ENCODE measurements at places on chromosomes 4 and X. TPM values are rescaled to one million over a fixed set of nuclear protein-coding genes. Genes with fewer than 3 reads are reported as not detected.

EGFL6 gene
- total RNA-seq, result not detected

PGAM4 gene
- not detected for total RNA-seq

NHS gene
- under 0.01 TPM for total RNA-seq

SLC9B1 gene
- not detected for total RNA-seq

MEPE gene
- total RNA-seq, result not detected

TEX13B gene
- not detected for total RNA-seq

TECRL gene
- not detected for total RNA-seq

PNMA3 gene
- total RNA-seq, result not detected

USP17L28 gene
- not detected for total RNA-seq

VEGFD gene
- 0.07 TPM for total RNA-seq

SCRG1 gene
- total RNA-seq, result not detected

ZNF711 gene
- total RNA-seq, result 0.13 TPM

HTN1 gene
- 6.1 TPM for total RNA-seq

MMRN1 gene
- 82.0 TPM for total RNA-seq

SYTL4 gene
- 14.8 TPM for total RNA-seq

BCOR gene
- 16.8 TPM for total RNA-seq

APLN gene
- 583 TPM for total RNA-seq

SATL1 gene
- not detected for total RNA-seq

FDCSP gene
- total RNA-seq, result not detected

FANCB gene
- total RNA-seq, result 4.1 TPM

POU3F4 gene
- not detected for total RNA-seq

TRIM60 gene
- not detected for total RNA-seq

GUCY1A1 gene
- 0.67 TPM for total RNA-seq

PITX2 gene
- 0.07 TPM for total RNA-seq

BRS3 gene
- total RNA-seq, result not detected

MAGEA9B gene
- not detected for total RNA-seq

TMEM255A gene
- total RNA-seq, result not detected

LGI2 gene
- not detected for total RNA-seq

HTR2C gene
- not detected for total RNA-seq
